Caco-2 (cell line): ENCODE measurements at places on chromosomes 16 and 17.

DNA sequence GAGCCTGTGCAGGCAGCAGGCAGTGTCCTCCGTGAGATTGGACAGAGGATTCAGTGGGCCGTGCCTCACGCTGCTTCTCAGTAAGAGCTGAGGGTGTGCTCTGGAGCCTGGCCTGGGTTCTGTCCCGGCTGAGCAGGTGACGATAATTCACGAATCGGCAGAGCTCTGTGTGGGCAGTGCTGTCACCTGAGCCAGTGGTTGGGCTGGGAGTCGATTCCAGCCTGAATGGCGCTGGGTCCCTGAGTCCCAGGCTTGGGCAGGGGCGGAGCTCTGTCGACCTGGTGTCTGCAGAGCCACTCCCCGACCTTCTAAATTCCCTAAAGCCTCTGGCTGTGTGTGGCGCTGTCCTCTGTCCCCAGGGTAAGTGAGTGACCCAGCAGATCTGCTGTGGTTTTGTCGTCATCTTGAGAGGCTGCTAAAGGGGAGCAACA, 8.4 kb downstream of the ACSF3 start:
- H3K4me1 ChIP-seq, result peaks cover 33% of the 10 kb centered on the region
- no peak overlapping the region for H3K4me3 ChIP-seq
- no peak overlapping the region for H3K27ac ChIP-seq

- DNase-seq, result no peak
- H3K4me3 ChIP-seq, result no peak overlapping the region
- H3K36me3 ChIP-seq, result no peaks in the 10 kb centered on the region
- H3K27me3 ChIP-seq, result no peaks in the 10 kb centered on the region
- peaks cover 43% of the 10 kb centered on the region for H3K4me1 ChIP-seq
- peak overlapping the region; percentile 73 for H3K27ac ChIP-seq
Observed at GRCh38 chr17:77455111-77455890, 314.5 kb downstream of the SEC14L1 start.

DNA sequence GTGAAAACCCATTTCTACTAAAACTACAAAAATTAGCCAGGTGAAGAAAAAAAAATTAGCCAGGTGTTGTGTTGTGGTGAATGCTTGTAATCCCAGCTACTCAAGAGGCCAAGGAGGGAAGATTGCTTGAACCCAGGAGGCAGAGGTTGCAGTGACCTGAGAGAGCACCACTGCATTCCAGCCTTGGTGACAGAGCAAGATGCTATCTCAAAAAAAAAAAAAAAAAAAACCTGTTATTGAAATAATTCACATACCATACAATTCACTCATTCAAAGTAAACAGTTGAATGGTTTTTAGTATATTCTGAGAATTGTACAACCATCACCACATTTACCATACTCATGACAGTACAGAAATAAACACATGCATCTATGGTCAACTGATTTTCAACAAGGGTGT, 31.0 kb downstream of the ZNRF1 start:
- no peaks in the 10 kb centered on the region for H3K27me3 ChIP-seq
- H3K36me3 ChIP-seq, result no peaks in the 10 kb centered on the region
- DNase-seq, result no peak
- peaks cover 29% of the 10 kb centered on the region for H3K4me1 ChIP-seq

DNA sequence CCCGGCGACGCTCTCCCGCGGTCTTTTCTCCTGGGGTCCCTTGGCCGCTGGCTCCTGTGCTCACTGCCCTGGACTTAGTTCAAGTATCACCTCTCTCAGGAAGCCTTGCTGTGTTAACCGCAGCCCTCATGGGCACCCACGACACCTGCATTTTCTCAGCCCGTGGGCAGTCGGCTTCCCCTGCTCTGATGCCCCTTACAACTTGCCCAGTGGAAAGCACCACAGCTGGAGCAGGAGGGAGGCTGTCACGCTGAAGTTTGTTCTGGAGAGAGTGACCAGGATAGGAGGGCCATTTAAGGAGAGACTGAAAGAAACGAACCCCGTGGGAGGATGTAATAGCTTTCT, 395 bp downstream of the STXBP4 start:
- peak overlapping the region; percentile 62 for H3K4me3 ChIP-seq
- no peak overlapping the region for H3K27ac ChIP-seq
- peaks cover 23% of the 10 kb centered on the region for H3K4me1 ChIP-seq
- no peaks in the 10 kb centered on the region for H3K27me3 ChIP-seq
